ENCODE measurements at places on chromosomes 6 and 20. TPM values are rescaled to one million over a fixed set of nuclear protein-coding genes. Genes with fewer than 3 reads are reported as not detected.

The TBXT gene
- not detected for total RNA-seq

The TASP1 gene
- total RNA-seq, result 15.1 TPM

The MRPL14 gene
- total RNA-seq, result 23.9 TPM

The CUL7 gene
- total RNA-seq, result 13.7 TPM

The ENPP5 gene
- total RNA-seq, result 0.89 TPM

GRCh38 chr6:116963972-116964371 lies 86.9 kb downstream of the RFX6 start:
- DNase-seq, result no peak

GRCh38 chr20:50646483-50646996 lies 44.8 kb downstream of the RIPOR3 start:
- DNase-seq, result no peak

DNA sequence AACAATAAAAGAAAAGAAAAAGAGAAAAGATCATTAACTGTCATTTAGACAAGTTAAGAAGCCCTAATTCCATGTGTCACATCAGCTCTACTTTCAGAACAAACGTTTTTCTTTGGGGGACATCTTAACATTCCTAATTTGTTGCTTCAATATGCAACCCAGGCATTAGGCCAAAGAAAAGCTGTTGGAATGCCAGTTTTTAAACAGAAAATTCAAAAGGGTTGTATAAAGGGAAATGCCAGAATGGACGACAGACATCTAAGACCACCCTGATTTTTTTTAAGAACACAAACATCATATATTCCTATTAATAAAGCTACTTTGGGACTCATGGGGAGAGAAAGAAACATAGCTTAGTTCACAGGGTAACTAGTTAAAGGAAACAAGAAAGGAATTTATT lies 315.0 kb downstream of the GMDS start:
- DNase-seq, result no peak

- DNase-seq, result no peak
These were observed 25.6 kb downstream of the POFUT1 start for GRCh38 chr20:32233286-32233685.

DNA sequence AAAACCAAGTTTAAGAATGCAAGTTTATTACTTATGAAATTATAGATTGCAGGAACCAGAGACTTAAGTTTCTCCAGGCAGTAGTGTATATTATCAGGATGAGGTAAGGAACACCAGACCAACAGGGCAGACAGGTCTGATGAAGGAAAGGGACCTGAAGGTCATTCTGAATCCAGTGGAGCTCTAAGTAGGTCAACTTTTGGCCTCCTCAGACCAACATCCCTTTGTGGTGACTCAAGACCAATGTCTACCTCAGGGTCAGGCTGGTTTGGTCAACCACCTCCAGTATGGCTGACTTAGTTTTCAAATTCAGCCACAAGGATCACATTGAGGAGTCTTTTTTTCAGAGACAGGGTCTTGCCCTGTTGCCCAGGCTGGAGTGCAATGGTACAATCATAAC lies 38.7 kb upstream of the TFAP2A start:
- DNase-seq, result no peak

DNA sequence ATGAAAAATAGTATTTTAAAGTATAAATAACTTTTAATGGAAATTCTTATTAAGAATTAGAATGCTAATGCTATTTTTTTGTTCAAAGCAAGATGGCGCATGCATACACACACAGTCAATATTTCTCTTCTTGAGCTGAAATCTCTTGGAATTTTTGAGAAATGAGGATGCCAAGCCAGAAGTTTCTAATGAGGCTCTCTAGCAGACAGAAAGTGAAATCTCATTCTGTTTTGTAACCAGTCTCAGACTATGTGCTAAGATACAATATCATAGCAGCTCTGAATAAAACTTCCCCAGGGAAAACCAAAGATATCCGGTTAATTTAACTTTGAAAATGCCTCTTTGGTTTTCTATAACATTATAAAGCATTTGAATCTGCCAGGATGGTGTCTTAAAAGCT lies 97.2 kb upstream of the HDAC2 start:
- no peak for DNase-seq

- no peak for DNase-seq
These were observed 345.3 kb upstream of the SLC35B3 start for GRCh38 chr6:8780653-8781052.

GRCh38 chr6:142292166-142292924 lies 9.5 kb upstream of the ADGRG6 start:
- no peak for DNase-seq

DNA sequence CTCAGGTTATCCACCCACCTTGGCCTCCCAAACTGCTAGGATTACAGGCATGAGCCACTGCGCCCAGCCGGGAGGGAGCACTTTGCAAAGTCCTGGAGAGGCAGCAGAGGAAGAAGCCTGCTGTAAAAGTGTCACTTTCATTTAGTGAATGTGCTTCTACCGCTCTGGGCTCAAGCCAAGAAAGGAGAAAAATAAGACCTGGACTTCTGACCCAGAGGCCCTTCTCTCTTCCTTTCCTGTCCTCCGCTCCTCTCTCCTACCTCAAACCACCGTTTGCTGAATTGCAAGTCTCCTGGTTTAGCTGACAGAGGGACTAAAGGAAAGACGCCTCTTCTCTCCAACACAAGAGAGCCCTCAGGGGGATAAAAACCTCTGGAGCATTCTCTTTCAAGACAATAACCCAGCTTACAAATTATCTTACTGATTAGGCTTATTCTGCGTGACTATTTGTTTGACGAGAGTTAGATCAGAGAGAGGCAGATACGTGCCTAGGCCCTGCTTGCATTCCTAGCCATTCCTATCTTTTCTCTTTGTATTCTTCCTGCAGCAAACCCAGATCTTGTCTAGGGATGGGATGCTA lies 84.2 kb upstream of the SLC22A23 start:
- no peak for DNase-seq

DNA sequence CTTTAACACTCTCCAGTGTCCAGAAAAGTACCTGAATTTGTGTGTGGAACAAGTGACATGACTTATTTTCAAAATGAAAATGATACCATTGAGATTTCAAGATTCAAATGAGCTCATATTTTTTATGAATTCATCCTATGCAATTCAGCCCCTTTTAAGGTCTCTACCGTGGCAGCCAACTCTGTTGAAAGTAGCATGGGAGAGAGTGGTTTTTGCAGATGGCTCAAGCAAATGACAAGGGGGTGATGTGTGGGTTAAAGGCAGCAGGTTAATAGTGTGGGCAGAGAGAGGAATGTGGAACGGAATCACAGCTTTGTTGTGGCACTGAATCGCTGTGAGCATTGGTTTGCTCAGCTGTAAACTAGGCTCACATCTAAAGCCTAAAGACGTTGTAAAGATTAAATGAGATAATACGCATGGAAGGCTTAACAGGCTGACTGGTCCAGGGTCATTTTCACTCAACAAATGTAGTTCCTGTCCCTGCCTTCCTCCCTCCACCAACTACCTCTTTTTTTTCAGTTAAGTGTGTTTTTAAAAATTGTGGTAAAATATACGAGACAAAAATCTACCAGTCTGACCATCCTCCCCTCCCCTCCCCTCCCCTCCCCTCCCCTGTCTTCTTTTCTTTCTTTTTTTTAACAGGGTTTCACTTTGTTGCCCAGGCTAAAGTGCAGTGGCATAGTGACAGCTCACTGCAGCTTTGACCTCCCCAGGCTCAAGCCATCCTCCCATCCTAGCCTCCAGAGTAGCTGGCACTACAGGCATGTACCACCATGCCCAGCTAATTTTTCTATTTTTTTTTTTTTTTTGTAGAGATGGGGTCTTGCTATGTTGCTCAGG lies 114.7 kb upstream of the ZNF217 start:
- peak; percentile 27 for DNase-seq

- no peak for DNase-seq
These were observed 41.1 kb downstream of the PPP1R14C start for GRCh38 chr6:150183966-150184365.

Data from CD4-positive, alpha-beta memory T cell (primary cell).